Stimulated activated CD8-positive, alpha-beta memory T cell treated with anti-CD3 and anti-CD28 coated beads, Interleukin-7, amount 100 ng/mL, for 1 hour (primary cell): ENCODE measurements at places on chromosomes 4 and X.

DNA sequence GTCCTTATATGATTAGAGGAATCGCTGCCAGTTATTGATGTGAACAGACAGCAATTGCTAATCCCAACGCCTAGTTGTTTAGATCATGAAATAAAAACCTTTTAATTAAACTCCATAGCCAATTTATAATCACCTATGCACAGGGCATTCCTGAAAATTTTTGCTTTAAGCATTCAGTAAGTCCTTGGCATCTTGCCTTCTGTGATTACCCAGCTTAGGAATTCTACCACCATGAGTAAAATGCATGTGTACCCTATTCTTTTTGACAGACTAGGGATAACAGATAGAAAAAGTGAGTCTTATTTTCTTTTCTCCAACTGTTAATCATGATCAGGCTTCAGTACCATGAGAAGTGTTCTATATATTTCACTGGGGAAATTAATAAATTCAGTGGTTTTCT lies 995.3 kb upstream of the GRIA3 start:
- DNase-seq, result no peak

DNA sequence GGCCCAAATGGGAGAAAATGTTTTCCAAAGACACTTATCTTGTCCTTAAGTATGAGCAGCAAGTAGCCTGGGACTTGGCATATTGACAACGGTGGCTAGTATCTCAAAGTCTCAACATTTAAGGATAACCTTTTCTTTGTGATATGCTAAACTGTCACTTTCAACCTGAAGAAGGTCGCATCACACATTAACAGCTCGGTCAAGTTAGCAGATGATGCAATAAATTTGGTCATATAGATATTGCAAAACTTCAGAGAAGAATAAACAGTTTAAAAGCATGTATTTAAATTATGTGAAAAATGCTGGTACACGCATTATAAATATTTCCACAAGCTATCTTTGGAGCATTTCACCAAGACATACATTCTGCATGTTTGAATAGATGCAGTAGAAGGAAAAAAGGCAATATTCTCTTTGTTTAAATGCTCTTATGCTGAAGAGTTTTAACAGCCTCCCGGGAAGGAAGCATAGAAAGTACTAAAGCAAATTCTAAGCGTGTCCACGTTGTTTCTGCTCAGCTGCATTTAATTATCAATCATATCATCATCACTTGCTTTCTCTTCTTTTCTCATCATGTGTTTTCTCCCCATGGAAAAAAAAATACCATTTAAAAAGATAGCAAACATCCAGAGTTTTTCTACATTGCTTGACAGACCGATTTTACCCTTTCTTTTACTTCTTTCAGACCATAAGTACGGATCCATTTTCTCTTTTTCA lies 24.2 kb downstream of the ARHGAP6 start:
- no peak for DNase-seq

DNA sequence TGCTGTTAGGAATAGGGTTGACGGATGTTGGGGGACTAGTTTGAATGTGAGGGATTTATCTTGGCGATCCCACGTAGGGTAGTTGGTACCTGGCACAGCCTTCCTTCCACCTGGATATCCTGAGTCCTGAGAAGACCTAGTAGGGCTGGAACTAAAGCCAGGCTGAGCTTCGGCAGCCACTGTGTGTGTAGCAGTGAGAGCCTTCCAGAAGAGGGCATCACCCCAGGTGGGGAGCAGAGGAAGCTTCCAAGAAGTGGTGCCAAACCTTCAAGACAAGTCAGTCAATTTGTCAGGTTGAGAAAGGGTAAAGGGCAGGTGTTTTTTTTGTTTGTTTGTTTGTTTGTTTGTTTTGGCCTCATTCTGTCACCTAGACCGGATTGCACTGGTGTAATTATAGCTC lies 1.2 kb upstream of the FGFBP2 start:
- no peak for DNase-seq

DNA sequence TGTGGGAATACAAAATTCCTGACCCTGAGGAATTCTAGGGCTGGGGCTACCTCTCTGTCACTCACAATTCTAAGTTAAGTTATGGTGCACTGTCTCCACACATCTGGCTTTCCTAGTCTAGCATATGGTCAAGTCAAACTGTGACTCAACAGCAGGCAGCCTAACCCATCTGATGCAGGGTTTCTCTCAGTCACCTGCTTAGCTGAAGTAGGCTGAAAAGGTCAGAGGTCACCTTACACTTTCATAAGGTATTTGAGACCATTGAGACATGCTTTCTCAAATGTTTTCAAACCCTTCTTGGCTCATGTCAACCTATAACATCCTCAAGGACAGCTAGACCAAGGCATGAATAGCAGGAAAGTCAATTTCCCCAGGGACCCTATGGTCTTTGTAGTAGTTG lies 196.5 kb upstream of the STK26 start:
- no peak for DNase-seq

GRCh38 chr4:80806472-80806871 lies 224.0 kb upstream of the BMP3 start:
- no peak for DNase-seq

- DNase-seq, result no peak
These were observed 62.4 kb downstream of the JADE1 start for GRCh38 chr4:128871948-128872347.

GRCh38 chrX:141175786-141176185 lies 1.1 kb downstream of the LDOC1 start:
- no peak for DNase-seq

DNA sequence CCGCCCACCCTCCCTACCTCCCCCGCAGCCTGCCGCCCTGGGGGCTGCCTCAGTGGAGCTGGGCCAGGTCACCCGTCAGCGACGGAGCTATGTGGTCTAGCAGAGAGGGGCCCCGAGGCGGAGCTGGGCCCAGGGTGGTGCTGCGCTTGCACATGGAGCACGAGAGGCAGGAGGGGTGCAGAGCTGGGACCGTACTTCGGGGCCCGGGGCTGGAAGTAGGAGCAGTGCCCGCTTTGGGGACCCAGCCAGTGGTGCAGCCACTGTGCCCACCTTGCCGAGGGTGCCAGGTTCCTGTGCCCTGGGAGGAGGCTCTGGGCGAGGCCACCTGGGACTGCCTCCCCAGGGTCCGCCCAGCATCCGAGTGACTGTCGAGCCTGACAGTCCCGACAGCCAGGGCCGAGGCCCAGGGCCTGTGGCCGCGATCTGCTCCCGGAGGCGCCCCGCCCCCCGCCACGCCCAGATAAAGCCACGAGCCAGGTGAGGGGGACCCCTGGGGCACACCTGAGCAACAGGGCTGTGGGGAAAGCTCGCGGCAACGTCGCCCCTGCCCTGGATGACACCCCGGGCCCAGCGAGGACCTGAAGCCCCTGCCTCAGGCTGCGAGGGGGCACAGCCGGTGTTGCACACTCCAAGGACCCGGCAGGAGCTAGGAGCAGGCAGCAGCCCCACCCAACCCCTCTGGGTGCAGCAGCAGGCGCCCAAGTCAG lies 117.5 kb downstream of the DNAAF6 start:
- DNase-seq, result no peak

DNA sequence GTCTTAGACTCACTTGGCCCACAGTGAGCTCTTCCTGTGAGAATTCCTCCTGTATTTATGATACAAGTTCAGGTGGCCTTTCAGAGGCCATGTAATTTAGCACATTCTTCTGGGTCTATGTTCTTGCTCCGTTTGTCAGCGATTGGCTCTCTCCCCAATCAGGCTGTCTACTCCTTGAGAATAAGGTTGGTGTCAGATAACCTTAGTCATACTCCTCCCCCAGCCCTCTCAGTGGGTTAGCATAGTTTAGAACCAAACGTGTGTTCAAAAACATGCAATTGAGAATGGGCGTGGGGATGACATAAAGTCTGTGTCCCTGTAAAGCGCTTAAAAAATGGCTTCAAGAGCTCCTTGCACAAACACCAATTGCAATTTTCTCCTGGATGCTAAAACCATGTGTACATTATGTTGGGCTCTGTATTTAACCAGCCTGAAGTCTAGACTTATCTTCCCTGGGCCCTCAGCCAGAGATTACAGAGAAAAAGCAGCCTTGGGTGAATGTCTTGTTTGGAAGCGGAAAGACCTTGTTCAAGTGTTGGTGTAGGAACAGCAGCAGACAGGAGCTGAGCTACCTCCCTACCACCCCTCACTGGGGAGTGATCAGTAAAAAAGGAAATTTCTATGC lies 9.9 kb upstream of the CT47C1 start:
- DNase-seq, result no peak

- DNase-seq, result no peak
These were observed 160.4 kb upstream of the MAMLD1 start for GRCh38 chrX:150202641-150203247.

DNA sequence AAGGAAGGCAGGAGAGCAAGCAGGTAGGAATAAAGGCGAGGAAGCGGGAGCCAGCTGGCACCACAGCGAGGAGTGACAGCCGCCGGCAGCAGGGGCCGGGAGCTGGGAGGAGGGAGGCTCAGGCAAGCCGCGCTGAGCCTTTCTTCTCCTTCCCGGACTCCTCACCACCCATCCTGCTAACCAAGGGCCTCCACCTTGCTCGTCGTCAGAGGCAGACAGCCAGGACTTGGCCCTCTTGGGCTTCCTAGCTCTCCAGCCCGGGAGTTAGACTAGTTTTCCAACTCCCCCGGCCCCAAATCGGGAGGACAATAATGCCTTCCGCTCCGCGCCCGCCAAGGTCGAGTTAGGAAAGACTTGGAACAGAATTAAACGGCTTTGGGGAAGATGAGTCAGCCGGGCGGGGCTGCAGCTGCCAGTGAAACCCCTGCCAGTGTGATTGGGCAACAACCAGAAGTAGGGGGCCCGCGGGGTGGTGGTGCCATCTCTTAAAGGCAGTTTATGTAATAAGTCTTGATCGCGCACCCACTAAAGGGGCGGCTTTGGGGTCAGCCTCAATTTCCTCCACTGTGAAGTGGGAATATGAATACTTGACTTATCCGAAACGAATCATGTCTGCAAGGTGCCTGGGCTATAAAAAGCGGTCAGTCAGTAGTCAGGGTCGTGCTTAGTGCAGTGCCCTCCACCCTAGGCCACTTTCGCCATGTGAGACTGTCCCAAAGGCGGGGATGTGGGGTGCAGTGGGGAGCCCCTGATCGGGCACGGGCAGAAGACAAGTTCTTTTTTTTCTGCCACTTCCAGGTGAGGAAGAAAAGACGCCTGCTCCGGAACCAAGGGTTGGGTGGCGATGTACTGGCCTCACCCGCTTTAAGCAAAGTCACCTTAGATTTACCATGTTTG lies 6.7 kb upstream of the HSD17B10 start:
- no peak for DNase-seq

DNA sequence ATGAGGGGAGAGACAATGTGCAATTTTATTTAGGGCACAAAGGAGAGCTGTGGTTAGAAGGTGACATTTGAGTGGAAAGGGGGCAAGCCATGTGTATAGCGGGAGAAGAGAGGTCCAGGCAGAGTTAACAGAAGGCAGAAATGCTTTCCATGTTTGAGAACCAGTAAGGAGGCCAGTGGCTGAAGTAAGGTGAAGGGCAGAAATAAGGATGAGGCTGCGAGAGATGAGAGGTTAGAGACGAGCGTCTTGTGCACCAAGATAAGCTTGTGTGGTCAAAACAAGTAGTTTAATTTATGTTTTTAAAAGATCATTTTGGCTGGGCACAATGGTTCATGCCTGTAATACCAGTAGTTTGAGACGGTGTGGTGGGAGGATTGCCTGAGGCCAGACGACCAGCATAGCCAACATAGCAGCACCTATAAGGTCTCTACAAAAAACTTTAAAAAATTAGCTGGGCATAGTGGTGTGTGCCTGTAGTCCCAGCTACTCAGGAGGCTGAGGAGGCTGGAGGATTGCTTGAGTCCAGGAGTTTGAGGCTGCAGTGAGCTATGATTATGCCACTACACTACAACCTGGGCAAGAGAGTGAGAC lies 8.5 kb downstream of the HTT start:
- DNase-seq, result no peak

DNA sequence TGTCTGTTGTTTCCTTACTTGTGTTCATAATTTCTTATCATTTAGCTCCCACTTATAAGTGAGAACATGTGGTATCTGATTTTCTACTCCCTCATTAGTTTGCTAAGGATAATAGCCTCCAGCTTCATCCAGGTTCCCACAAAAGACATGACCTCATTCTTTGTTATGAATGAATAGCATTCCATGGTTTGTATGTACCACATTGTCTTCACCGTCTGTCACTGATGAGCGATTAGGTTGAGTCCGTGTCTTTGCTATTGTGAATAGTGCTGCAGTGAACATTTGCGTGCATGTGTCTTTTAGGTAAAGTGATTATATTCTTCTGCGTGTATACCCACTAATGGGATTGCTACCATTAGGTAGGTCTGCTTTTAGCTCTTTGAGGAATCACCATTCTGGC lies 624.3 kb upstream of the EPHA5 start:
- no peak for DNase-seq

GRCh38 chr4:62531264-62531663 lies 1331.1 kb downstream of the ADGRL3 start:
- DNase-seq, result no peak

DNA sequence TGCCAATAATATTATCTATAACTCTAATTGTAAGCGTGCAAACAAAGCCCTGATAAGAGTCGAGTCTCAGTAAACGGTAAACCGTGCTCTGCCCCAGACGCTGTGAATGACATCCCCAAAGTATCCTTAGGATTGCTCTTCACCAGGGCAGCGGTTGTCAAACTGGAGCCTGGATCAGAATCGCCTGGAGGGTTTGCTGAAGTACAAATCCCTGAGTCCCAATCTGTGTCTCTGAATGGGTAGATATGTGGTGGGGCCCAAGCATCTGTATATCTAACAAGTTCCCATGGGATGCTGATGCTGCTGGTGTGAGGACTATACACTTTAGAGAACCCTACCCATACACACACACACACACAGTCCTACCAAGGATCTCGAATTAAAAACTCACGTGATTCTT lies 813 bp upstream of the APBB2 start:
- DNase-seq, result no peak

- DNase-seq, result no peak
These were observed 15.5 kb upstream of the ATOH1 start for GRCh38 chr4:93813092-93813491.

- no peak for DNase-seq
These were observed 120.5 kb downstream of the ENPP6 start for GRCh38 chr4:184097241-184097605.

GRCh38 chr4:165514739-165515138 lies 135.9 kb downstream of the CPE start:
- no peak for DNase-seq

DNA sequence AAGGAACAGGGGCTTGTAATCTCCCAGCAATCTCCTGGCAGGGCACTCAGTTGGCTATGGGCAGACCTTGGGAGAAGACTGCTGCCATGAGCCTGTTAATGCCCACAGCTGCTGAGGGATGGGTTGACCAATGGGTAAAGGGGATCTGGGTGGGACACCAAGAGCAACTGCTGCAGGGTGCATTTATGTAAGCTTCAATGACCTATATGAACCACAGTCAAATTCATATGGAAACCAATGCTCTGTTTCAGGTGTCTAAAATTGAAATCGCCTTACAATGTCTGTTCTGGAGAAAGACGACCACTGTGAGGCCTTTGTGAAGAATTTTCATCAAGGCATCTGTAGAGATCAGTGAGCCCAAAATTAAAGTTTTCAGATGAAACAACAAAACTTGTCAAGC lies 6.1 kb downstream of the EPGN start:
- no peak for DNase-seq

GRCh38 chr4:60945641-60946040 lies 254.5 kb upstream of the ADGRL3 start:
- DNase-seq, result no peak

- no peak for DNase-seq
These were observed 52.6 kb upstream of the RBPJ start for GRCh38 chr4:26268246-26268645.
